ENCODE measurements at places on chromosomes 7 and 10.

DNA sequence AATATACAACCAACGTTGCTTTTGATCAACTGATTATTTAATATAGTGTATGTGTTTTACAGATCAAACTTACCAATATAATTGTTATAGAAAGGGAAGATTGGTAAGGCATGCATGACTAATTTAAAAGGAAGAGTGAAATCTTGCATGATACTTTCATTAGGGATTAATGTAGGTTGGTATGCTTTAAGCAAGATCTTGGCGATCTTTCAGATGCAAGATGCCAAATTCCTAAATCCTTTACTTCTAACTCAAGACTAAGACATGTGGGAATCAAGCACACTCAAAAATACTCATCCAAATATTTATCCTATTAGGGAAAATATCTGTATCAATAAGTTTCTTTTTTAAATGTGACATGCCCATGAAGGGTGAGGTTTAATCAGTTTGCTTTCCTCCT lies 321.4 kb upstream of the MEOX2 start:
- DNase-seq, result no peak

- no peak for DNase-seq
These were observed 18.6 kb upstream of the HSPA12A start for GRCh38 chr10:116760919-116761318.

DNA sequence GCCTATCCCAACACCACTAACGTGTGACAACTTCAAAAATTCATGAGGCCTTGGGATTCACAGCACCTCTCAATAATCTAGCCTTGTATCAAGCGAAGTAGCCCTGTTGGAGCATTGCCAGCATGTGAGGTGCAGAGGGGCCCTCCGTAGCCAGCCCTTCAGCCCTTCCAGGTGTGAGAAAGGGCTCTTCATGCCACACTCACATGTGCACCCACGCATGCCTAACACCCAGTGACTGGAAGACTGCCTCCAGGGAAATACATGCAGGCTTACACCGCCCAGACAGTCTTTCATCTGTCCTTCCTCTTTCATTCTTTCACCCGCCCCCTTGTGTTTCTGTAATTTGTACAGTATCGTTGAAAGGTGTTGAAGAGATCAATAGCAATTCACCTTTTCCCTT lies 26.1 kb downstream of the LRRC4 start:
- DNase-seq, result no peak

- no peak for DNase-seq
These were observed 743 bp upstream of the POR start for GRCh38 chr7:75914169-75914654.

- DNase-seq, result no peak
These were observed 9.8 kb downstream of the CDHR1 start for GRCh38 chr10:84204122-84204521.

GRCh38 chr7:138001529-138002095 lies at the start of gene CREB3L2:
CREB3L2 (minus strand) TSS chr7:138002086; CDS start chr7:138001705, 381 bp downstream.
- peak; percentile 37 for DNase-seq

- DNase-seq, result no peak
These were observed 290.6 kb downstream of the PARD3 start for GRCh38 chr10:34524369-34525091.

GRCh38 chr7:112110175-112110574 lies 96.0 kb downstream of the DOCK4 start:
- DNase-seq, result no peak

GRCh38 chr7:24133691-24134090 lies 150.3 kb upstream of the NPY start:
- no peak for DNase-seq

DNA sequence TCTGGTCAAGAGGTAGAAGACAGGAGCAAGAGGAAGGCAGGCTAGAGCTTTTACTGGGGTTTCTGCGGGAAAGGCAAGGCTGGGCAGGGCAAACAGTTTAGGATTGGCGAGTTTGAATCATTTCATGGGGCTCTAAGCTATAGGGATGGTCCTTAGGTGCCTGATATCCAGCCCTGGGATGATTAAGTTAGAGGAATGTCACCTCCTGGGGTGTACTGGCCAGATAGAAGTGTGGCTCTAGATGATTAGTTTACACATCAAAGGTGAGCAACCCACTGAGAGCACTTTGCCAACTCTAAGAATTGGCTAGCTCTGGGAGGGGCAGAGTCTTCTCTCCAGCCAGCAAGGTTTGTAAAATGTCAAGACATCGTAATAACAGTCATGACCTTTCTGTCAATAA lies 52.4 kb downstream of the ZNF365 start:
- no peak for DNase-seq

GRCh38 chr7:71238581-71239295 lies 106.8 kb downstream of the GALNT17 start:
- no peak for DNase-seq

DNA sequence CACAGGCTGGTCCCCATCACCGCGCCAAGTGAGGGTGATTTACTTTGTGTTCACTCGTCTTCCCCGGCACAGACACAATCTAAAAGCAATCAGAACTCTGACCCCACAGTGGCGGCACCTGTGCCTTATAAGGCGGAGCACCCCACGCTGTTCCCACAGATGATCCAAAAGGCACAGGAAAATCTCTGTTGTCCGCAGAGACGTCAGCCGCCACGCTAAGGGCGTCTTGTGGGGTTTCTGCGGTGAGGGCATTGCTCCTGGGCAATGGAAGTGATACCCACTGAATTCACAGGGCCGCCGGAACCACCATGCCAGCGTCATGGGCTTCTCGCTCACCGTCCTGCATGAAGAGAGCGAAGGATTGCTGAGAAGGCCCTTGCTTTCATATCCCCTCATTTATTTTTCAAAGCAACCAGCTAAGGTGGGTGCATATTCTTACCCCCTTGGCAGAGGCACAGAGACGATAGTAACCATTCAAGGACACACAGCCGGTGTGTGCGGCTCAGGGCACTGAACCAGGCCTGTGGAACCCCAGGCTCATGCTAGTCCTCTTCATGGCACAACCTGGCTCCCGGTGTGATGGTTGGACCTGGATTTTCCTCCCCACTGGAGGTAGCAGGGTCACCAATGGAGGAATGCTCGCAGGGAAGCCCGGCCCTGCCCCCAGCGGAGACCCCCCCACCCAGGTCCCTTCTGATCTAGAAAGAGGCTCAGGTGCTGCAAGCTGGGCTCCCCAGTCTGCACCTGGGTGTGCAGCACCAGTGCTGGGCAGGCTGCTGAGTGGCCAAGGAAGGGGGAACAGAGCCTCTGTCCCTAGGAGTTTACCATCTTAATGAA lies 279.0 kb downstream of the TCERG1L start:
- no peak for DNase-seq

DNA sequence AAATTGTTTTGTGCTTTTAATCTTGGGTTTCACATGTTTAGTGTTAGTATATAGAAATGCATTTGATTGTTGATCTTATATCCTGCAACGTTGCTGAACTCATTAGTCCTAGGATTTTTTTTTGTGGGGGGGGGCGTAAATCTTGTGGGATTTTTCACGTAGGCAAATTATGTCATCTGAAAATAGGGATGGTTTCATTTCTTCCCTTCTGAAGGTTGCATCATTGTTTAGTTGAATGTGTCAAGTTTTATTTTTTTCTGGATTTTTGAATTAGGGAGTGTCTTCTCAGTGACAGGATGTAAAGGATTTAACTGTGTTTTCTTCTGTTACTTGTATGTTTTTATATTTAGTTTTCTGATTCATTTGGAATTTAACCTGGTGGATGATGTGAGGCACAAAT lies 26.7 kb downstream of the MKLN1 start:
- DNase-seq, result no peak

DNA sequence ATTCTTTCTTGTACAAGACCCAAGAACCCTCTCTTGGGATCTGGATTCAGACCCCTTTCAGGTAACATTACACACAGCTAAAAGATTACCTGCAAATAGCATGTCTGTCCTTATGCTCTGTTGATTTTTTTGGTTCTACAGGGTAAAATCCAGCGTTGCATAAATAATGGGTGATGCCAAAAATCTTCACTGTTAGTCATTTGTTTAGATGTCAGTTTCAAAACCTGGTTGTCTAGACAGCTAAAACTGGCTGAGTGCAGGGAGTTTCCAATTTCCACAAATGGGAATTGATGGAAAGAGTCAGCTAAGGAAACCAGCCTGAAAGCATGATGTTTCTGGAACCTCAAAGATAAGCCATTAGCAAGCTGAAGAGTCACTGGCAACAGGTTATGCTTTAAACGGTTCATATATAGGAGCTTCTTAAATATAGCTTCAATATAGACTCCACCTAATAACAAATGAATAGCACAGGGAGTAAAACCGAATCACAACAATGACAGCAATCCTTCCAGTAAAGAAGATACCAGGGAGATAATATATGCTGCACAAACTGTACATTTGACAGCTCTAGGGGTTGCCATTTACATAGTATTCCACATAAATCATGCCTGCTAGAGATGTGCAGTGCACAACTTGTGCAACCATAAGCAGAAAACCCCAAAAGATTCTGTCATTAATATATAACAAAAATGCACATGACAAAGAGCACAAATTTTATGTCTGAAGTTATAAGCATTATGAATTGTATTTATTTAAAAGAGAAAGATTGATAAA lies 20.4 kb downstream of the CCDC71L start:
- no peak for DNase-seq

DNA sequence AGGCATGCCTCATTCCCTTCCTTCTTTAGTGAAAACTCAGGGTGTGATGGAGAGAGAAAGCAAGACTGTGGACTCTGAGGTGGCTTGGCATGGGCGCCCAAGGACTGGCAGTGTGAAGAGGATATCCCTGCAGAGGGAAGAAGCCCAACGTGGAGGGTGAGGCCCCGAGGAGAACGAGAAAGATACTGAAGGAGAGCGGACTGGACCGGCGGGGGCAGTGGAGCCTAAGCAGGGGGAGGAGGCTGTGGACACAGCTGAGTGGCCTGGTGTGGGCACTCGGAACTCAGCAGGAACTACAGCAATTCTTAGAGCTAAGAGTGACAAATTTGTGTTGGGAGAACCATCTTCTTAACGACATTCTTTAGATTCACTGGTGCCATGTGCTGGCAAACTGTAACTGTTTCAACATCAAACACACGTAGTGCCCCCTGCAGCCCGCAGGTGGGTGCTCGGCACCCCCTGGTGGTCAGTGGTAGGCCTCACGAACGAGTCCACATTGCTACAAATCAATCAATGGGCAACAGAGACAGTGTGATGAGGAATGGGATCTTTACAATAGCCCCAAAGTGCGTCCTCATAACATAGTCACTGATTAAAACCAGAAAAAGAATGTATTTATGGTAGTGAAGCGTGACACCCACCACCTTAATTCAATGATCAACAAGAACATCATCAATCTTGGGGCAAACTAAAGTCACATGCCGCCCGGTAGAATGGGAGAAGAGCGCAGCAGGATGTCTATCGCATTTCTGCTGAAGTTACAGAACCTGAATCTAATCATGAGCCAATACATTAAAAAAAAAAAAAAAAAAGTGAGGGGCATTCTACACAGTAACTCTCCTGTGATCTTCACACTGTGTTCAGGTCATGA lies 2.0 kb upstream of the SFTPA1 start:
- no peak for DNase-seq

- DNase-seq, result no peak
These were observed 70.6 kb upstream of the RHEB start for GRCh38 chr7:151590071-151590849.

GRCh38 chr7:139355320-139355719 lies 4.4 kb upstream of the LUC7L2 start:
- no peak for DNase-seq

DNA sequence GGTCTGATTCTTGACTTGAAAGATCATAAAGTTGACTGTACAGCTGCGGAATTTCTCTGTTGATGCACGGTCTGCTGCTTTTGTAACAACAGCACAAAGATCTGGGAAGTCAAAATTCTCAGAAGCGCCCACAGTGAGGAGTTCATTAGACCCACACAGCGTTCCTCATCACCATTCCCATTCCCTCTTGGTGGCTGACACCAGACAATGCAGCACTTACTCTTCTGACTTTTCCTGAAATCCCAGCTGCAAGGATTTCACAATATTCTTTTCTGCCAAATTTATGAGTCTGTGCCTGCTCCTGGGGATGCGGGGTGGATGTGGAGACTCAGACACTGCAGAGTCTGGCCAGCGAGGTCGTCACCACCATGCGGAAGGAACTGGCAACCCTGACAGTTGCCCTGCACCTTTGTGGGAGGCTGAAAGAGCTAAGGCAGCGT lies 233.9 kb downstream of the FANK1 start:
- no peak for DNase-seq

DNA sequence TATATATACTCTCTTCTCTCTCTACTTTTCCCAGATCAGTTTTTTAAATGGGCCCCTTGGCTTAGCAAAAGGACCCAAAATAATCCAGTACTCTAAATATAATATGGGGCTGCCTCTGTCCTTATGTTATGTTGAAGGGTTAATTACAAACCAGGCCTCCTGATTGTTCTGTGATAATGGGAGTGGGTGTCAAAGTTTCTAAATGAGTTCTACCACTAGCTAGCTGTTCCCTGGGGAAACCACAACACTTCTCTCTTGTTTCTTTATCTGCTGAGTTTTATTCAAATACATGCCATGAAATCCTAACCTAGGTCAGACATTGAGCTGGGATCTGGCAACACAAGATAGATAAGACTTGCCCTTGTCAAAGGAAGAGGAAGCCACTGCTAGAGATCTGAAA lies 3.8 kb downstream of the HTR5A start:
- no peak for DNase-seq

DNA sequence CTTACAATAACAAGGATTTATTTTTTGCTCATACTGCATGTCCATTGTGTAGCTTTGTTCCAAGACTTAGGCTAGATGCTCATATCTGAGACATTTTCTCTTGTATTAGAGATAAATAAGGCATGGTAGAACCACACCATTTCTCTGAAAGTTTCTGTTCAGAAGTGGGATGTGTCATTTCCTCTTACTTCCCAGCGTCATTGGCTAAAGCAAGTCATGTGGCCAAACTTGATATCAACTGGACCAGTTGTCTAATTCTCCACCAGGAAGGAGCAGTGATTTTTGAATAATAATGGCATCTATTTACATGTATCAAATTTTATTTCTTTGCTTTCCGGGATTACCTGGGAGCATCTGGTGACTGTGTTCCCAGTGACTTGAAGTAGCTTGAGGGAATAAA lies 38.3 kb downstream of the AHCYL2 start:
- no peak for DNase-seq

DNA sequence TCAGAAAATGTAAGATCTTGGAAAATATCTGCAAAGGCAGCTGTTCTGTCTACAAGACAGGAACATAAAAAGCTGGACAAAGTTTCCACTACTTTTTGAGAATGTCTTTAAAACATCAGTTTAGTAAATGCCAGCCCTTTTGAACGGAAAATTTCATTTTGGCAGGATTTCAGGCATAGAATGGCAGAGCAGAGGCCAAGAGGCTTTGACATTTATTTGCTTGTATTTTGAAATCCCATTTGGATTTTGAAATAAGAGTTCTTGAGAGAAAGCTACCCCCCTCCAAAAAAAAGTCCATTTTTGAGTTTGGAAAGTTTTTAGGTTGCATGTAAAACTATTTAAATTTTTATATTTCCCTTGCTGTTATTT lies 3.1 kb upstream of the ETV1 start:
- DNase-seq, result no peak

- no peak for DNase-seq
These were observed 122.0 kb downstream of the MARCHF5 start for GRCh38 chr10:92413011-92413410.

Data from stimulated activated CD8-positive, alpha-beta memory T cell treated with anti-CD3 and anti-CD28 coated beads, Interleukin-4, amount 100 ng/mL, for 1 hour (primary cell).